ENCODE measurements at places on chromosomes 7 and 10. TPM values are rescaled to one million over a fixed set of nuclear protein-coding genes. Genes with fewer than 3 reads are reported as not detected.

WNT8B gene
- not detected for polyA plus RNA-seq

NEURL1 gene
- polyA plus RNA-seq = not detected

LRIT1 gene
- polyA plus RNA-seq = not detected

LRRC27 gene
- 4.5 TPM for polyA plus RNA-seq
